ENCODE measurements at places on chromosomes 13 and 19.

DNA sequence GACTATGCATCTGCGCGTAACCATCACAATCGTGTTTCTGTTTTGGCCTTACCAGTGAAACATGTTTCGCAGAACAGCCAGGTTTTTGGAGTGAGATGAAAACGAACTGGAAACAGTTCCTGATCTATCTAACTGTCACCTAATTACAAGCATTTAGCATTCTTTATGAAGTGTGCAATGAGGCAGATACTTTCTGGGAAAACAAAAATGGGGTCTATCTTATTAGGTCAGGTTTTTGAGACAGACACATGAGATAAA is 182.8 kb downstream of the LMO7 start:
- no peak for DNase-seq

GRCh38 chr19:18418483-18419194 is 559 bp upstream of the SSBP4 start:
- peak; percentile 29 for DNase-seq

GRCh38 chr13:44084146-44084545 is 204.4 kb downstream of the LACC1 start:
- no peak for DNase-seq

DNA sequence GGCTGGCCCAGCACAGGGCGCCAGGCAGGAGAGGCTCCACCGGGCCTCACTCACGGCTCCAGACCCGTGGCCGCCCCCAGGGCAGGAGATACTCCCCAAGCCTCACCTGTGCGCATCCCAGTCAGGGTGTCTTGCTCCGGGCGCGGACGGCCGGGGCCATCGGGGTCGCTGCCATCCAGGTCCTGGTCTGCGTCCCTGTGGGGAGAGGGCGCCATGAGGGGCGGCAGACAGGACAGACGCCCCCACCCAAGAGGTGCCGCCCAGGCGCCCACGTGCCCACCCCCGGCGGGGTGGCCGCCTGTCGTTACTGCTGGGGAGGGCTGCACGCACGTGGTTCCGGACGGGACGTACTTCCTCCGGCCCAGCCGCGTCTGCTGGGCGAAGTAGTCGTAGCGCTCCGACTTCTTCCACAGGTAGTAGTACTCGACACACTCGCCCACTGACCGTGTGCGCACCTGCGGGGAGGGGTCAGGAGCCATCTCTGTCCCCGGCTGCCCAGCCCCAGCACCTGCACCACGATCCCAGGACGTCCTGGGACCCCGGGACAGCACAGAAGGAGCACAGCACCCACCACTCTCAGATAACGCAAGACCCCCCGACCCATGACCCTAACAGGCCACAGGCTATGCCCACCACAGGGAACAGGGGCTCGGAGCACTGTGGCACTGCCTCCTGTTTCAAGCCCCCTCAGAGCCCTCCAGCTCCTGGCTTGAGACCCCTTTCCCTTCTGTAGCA is 17.4 kb upstream of the PLPP2 start:
- DNase-seq = no peak

Data from CD4-positive, alpha-beta T cell treated with Interleukin-6 for 4 hours (primary cell).